NCI-H1436 treated with DMSO at 0.1 percent for 48 hours (cell line): ENCODE measurements at places on chromosomes 5 and 9.

DNA sequence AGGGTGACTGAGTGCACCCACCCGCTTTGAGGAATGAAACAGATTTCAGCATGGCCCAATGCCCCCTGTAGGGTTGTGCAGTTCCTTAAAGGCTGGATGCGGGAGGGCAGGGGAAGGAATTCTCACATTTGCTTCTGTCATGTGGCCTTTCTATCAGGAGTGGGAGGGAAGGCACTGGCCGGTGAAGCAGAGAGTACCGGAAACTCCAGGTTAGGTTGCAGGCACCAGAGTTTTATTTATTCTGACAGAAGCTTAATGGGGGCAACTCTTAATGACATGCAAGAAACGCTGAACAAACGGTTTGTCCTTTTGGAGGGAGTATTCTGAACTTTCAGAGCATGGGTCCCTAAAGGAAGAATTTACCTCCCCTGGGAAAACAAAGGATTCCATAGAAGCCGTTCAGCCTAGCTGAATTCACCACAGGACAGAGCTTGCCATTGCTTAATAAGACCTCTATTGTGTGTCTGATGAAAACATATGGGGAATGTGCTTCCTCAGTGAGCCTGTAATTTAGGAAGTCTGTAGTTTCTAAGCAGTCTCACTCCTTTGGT, 44.1 kb upstream of the EQTN start:
- no peak for DNase-seq

GRCh38 chr5:54361691-54362411, 51.5 kb upstream of the ARL15 start:
- no peak for DNase-seq

DNA sequence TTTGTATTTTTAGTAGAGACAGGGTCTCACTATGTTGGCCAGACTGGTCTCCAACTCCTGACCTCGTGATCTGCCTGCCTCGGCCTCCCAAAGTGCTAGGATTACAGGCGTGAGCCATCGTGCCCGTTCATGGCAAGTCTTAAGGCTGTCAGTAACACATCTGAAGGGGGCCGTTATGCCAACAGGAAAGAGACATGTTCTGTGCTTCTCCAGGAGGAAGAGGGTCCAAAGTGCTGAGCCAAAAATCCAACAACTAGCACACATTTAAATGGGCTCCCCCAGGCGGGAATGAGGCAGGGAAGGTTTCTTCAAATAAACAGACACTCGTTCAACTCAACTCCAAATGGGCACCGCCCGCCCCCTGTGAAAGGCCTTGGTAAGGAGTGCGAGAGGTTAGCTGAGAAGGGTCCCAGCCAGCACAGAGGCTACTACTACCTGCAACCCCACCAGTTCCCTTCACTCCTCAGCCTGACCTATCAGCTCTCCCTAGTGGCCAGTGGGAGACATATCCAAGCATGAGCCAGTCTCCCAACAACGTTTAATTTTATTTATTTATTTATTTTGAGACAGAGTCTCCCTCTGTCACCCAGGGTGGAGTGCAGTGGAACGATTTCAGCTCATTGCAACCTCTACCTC, 84.1 kb upstream of the DMRT1 start:
- no peak for DNase-seq

DNA sequence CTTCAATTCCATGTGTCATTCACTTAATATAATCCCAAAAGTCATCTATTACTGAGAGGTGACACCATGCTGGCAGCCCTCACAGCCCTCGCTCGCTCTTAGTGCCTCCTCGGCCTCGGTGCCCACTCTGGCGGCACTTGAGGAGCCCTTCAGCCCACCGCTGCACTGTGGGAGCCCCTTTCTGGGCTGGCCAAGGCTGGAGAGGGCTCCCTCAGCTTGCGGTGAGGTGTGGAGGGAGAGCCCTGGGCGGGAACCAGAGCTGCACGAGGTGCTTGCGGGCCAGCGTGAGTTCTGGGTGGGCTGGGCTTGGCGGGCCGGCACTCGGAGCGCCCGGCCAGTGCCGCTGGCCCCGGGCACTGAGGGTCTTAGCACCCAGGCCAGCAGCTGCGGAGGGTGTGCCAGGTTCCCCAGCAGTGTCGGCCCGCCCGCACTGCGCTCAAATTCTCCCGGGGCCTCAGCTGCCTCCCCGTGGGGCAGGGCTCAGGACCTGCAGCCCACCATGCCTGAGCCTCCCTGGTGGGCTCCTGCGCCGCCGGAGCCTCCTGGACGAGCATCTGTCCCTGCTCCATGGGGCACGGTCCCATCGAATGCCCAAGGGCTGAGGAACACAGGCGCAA, 374.1 kb downstream of the ELAVL2 start:
- DNase-seq, result no peak

GRCh38 chr9:98569491-98569890, 139.2 kb downstream of the GABBR2 start:
- DNase-seq, result no peak

- DNase-seq, result no peak
Observed at GRCh38 chr5:32814620-32815019, 103.5 kb downstream of the NPR3 start.

DNA sequence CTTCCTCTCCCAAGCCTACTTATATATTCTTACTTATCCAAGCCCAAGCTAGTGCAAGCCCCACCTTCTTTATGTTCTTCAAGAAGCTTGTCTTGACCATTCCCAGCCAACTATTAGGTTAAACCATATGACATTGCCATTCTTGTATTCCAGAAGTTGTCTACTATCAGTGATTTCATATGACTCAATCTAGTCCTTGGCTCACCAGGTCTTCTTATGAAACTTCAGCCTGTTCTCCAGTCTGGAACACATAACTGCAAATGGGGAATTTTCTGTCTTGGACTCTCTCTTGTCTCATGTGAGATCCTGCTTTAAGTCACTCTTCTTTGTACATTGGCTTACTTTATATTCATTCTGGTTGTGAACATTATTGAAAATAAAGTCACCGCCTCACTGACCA, 130.7 kb downstream of the TTLL11 start:
- DNase-seq, result no peak

GRCh38 chr9:81069923-81070322, 619.4 kb downstream of the TLE1 start:
- DNase-seq, result no peak

DNA sequence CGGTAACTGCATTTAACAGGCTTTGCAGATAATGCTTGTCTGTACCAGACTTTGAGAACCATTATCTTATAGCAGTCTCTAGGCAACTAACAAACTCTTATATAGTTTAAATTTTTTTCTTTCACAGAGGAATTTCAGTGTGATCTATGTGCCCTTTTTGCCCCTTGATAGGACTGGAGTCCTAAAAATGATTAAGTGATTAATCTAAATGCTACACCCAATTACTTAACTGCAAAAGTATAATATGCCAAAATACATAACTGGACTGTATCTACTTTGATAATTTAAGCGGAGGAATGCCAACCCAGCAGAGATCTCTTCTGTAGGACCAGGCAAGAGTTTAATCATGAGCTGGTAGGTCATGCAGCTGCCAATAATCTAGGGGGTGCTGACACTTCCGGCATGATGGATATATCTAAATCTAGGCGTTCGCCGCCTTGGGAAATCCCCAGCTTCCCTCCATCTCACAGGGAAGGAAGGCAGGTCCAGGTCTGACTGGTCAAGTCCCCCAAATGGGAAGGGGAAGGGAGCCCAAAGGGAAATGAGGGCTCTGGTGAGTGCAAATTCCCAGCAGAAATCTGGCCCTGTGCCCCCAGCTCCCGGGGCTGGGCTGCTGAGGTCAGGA, 205.6 kb downstream of the GAPVD1 start:
- DNase-seq, result no peak

- no peak for DNase-seq
Observed at GRCh38 chr5:157387683-157388093, 72.3 kb upstream of the NIPAL4 start.

DNA sequence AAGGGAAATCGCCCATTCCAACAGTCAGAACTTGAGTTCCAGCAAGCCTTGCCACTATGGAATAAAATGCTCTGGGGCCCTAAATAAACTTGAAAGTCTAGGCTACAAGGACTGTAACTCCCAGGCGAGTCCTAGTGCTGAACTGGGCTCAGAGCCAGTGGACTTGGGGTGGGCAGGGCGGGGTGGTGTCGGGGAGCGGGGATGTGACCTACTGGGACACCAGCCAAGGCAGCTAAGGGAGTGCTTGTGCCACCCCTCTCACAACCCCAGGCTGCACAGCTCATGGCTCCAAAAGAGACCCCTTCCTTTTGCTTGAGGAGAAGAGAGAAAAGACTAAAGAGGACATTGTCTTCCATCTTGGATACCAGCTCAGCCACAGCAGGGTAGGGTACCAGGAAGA, 61.5 kb downstream of the MEIKIN start:
- no peak for DNase-seq

GRCh38 chr9:114824110-114824509, 18.3 kb upstream of the TNFSF15 start:
- no peak for DNase-seq

DNA sequence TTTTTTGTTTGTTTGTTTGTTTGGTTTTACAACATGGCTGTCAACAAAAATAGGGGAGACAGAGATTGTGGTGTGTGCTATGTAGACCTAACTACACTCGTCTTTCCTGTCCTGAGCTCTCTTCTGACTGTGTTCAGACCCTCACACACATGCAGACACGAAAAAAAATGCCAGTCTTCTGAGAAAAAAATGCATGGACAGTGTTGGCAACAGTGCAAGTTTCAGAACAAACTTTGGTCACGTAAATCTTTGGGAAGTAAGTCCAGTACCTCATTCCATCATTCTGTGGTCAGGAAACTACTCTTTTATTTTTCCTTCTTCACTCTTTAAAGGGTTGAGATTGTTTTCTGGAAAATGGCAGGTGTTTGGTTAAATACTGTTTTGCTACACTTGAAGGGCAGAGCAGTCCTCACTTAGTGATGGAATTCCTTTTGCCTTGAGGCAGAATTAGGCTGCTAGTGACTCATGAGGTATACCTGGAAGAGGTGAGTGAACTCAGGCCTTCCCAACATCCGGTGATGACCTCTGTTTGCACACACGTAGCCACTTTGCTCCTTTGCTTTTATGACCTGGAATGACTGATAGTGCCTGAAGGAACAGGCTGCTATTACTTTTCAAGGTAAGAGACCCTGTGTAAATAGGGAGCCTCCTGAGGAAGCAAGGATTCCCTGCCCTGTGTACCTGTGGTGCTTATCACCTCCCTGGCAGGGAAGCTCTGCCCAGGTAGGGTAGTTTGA, 81.6 kb upstream of the TNFAIP8 start:
- DNase-seq, result no peak

DNA sequence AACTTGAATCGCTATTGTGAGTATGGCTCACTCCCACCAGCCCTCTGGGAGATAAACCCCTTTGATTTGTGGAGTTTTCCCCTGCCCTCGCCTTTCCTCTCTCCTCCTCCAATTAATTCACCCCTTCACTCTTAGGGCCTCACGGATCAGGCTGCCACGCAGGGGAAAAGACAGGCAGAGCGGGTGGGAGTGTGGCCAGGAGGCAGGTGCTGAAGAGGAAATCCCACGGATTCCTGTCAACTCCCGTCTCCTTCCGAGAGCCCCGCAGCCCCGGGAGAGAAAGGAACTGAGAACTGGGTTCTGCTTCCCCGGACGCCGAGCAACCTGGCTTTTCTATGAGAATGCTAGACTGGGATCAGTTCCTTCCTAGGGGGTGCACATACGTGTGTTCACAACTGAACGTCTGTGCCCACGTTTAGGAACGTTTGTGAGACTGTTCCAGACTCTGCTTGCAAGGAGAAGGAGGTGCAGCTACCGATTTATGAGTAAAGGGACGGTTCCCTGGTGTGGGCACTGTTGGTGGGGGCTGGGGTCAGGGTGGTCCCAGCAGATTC, 314.5 kb upstream of the TLE4 start:
- no peak for DNase-seq

- DNase-seq, result no peak
Observed at GRCh38 chr5:178423431-178423830, 166.8 kb downstream of the COL23A1 start.
